ENCODE measurements at places on chromosomes 7 and 10.
A peak's percentile ranks its signal among the peaks of the same experiment; 100 is the strongest.

DNA sequence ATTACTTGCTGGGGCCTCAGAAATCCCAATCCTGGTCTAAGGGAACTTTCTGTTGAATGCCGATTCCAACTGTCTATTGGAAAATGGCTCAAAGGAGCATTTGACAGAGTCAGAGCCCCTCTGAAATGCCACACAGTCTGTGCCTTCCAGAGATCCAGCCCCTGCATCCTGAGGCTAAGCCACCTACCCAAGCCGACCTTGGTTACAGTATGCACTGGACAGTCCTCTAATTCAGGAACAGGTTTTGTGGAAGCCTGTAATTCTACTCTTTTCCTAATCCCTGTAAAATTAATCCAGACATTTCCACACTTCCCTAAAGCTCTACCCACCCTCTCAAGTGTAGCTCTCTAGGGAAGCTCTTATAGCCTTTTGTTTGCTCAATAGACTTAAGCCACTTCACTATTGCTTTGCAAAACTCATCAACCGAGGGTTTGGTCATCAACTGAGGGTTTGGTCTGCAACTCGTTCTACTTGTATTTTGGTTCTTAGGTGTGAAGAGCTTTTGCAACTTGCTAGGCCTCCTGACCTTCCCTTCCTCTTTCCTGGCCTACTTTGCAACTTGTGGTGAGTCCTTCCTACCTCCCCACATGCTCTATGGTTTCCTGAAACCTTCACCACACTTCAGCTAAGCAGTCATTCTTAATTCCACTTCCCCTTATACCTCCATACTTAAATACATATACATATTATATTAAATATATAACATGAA lies 364.8 kb downstream of the SFMBT2 start:
- no peak for DNase-seq

DNA sequence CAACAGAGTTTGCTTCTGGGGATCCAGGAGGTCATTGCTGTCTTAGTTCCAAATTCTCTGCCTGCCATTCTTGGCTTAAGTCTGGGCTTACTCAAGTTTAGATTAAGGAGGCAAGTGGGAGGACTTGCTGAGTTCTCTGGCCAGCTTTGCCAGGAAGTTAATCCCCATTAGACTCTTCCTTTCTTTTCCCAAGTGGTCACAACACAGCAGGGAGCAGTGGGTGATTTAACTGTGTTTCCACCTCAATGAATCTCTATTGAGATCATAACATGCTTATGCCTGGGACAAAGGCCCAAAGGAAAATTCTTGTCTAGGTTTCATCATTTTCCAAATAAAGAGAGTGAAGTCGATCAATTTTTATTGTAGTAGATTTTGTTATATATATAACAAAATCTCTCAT lies 1159.6 kb downstream of the SORCS3 start:
- DNase-seq, result no peak

GRCh38 chr10:105743343-105744056 lies 1102.4 kb downstream of the SORCS3 start:
- DNase-seq, result no peak

DNA sequence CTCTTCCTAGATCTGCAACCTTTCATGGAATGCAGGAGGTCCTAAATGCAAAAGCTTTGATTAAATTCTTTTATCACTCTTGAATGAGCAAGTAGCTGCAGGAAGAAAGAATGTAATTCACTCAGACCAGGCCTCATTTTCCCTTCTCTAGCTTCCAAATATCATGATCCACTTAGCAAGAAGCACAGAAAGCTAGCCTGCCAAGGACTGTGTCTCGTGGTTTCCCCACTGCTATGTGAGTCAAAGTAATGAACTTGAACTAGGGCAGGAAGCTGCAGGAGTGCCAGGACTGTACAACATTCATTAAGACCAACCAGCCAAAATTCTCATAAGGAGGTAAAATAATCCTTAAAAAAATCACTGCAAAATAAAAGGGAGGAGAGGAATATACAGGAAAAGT lies 379.2 kb downstream of the CALN1 start:
- DNase-seq, result no peak

GRCh38 chr10:17059197-17059688 lies 70.4 kb downstream of the CUBN start:
- peak; percentile 79 for DNase-seq

DNA sequence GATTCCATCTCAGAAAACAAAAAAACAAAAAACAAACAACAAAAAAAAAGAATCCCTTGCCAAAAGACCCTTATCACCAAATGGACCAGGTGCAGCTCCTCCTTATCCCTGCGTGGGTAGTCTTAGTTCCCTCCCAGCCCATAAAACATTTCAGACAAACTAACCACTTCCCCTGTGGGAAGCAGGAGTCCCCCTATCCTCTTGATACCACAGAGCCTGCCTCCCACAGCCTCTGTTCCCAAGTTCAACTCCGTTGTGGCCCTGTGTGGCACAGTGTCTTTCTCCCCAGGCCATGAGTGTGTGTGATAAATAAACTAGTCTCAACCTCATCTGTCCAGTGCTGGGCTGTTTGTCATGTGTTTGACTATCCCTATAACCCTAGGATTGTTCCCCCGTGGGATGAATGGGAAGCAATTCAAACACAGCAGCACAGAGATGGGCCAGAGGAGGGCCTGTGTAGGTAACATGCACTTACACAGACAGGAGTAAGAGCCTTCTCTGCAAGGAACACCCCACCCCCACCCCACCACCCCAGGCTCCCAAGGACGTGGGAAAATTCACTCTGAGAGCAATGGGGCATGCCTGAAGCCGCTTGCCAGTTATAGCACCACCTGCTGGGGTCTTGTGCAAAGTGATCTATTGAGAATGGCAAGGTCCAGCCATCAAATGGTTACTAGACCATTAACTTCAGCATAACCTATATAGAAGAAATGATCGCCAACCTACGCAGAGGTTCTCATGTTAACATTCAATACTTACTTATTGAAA lies 147.1 kb upstream of the GHITM start:
- no peak for DNase-seq

GRCh38 chr7:56046721-56047445 lies 4.4 kb downstream of the PSPH start:
- peak; percentile 54 for DNase-seq

DNA sequence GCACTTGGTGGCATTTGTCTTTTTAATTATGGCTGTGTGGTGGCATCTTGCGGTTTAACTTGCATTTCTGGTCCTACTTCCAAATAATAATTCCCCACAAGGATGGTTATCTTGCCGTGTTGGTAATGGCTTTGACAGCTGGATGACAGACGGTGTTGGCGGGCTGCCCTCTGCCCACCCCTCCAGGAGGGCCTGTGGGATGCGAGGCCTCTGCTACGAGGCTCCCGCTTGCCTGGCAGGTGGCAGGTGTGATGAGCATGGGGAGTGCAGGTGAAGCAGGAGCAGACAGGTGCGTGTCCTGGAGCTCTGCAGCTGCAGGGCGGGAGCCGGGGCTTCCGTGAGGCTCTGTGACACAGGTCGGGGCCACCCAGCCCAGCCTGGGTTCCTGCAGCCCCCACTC lies 11.8 kb downstream of the INPP5A start:
- no peak for DNase-seq

- no peak for DNase-seq
Measured at GRCh38 chr7:138889582-138890498, 91.3 kb downstream of the KIAA1549 start.

DNA sequence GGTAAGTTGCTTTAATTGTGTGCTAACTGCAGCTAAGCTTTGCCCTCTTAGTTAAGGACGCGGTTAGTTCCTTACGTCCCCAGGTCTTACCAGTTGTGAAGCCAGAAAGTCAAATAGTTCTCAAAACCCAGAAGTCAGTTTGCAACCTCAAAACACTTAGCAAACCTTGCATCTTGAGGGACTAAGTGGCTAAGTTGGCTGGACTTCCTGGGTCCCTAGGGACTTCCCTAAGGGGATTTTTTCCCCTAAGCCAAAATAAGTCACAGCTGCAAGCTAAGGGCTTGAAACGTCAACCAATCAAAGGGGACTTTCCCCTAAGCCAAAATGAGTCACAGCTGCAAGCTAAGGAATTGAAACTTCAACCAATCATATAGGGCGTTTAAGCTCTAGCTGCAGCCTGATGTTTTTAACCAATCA lies 36.2 kb upstream of the HECW1 start:
- DNase-seq, result peak; percentile 28

- DNase-seq, result no peak
Measured at GRCh38 chr10:66575251-66575855, 350.5 kb upstream of the LRRTM3 start.

- DNase-seq, result no peak
Measured at GRCh38 chr10:101708073-101708472, 13.1 kb upstream of the FBXW4 start.

GRCh38 chr7:37943905-37944736 lies 23.7 kb downstream of the EPDR1 start:
- DNase-seq, result no peak

GRCh38 chr7:29341156-29341555 lies 146.6 kb downstream of the CHN2 start:
- DNase-seq, result no peak

DNA sequence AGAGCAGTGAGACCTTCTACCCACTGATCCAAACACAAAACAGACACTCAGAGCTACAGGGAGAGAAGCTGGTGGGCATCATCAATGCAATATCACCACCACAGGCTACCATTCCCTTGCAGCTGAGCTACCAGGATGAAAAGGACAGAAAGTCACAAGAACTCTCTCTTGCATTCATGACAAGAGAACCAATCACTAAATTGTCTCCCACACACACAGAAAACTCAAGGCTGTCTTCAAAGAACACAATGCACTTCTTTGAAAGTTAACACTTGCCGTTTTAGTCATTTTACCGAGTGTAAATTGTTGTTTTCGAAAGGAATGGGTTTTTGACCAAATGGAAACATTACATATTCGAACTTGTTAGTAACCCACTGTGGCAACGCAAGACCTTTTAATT lies 626.6 kb downstream of the SORCS1 start:
- DNase-seq, result no peak

DNA sequence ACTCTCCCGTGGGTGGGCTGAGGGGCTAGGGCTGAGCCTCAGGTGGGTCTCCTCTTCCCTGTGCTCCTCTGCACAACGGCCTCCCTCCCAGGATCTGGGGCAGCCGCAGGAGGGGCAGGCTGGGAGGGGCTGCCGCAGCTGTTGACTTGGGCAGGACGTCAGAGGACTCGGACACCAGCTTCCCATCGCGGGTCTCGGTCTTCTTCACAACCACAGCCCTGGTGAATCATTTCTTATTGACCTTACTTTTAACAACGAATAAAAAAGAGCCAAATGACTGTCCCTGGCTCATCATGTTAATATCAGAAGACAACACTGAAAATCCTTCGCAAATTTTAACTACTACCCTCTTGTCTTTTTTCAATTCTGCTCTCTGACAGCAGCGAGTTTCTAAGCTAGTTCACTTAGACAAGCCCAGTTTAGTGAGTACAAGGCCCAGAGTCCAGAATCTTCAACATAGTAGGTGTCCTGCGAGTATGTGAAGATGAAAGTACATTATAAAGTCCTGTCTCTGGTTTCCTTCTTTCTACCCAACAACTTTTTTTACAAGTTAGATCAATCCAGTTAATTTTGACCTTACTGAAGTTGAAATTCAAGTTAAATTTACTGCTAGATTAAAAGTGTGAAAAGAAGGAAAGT lies 32.4 kb downstream of the CTNNA3 start:
- DNase-seq, result no peak

- no peak for DNase-seq
Measured at GRCh38 chr7:1920266-1920681, 250.2 kb downstream of the ELFN1 start.

- no peak for DNase-seq
Measured at GRCh38 chr7:25726170-25726780, 425.7 kb upstream of the NFE2L3 start.

DNA sequence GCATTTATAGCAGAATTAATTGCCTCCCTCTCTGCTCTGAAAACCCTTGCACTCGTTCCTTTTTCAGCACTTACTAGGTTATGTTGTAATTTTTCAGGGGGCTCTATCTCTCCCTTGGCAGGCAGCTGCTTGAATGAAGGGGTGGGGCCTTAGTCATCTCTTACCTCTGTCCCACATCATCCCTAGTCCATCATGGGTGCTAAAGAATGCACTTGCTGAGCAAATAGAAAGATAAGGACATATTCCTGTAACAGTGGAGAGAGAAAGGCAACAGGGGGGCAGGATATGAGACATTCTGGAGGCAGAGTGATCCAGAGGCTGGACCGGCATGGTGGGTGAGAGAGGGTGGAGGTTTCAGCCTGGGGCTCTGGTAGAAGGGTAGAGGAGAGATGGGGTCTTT lies 60.0 kb downstream of the MINDY4 start:
- DNase-seq, result no peak

- no peak for DNase-seq
Measured at GRCh38 chr10:117167789-117168674, 29.3 kb upstream of the KCNK18 start.

DNA sequence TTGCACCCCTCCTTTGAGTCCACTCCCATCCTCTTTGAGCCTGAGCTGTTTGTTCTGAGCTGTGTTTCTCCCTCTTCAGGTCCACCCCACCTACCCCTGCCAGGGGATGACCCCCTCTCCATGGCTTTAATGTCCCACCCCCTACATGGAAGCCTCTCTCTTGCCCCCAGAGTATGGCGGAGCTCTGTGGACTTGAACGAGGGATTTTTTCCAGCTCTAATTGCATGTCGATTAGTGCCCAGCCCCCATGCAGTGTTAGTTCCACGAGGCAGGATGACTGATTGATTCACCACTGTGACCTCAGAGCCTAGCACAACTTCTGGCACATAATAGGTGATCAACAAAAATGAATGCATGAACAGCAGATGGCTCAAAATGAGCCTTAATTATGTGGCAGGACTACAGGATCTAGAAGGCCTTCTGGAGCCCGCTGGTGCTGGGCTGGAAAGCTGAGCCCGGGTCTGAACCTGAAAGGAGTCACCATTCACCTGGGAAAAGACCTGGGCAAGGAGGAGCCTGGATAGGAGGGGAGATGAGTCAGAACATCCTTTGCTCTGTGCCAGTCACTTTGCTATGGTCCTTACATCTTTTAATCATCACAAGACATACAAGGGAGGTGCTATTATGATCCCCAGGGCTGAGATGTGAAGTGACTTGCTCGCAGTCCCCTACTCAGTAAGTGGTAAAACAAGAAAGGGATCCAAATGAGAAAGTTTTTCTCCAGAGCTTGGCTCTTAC lies 17.1 kb upstream of the SLC18A2 start:
- no peak for DNase-seq

- DNase-seq, result peak; percentile 33
Measured at GRCh38 chr7:7157177-7157886, 25.0 kb upstream of the C1GALT1 start.

- DNase-seq, result no peak
Measured at GRCh38 chr7:130473876-130474275, 18.0 kb upstream of the MEST start.

DNA sequence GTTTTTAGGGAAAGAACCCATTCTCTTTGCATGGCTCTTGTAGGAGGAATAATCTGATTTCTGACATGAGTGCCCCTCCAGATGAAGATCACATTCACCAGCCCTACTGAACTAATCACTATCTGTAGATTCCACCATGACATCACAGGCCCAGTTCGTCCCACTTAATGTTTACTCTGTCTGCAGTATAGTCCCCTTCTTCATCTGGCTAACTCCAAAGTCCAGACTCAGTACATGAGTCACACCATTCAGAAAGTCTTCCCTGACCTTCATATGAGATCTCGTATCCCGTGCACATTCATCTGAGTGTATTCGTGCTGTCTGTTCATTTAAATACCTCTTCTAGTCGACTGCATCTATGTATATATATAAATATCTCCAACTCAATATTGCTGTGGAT lies 366.5 kb upstream of the AKR1E2 start:
- no peak for DNase-seq

- no peak for DNase-seq
Measured at GRCh38 chr10:11329062-11329673, 282.3 kb downstream of the USP6NL start.

Measured in GM04504 (cell line).